ENCODE measurements at places on chromosomes 11 and 22. TPM values are rescaled to one million over a fixed set of nuclear protein-coding genes. Genes with fewer than 3 reads are reported as not detected.

Gene OR52N2
- not detected for total RNA-seq

Gene PRRG4
- not detected for total RNA-seq

Gene CYTH4
- 0.28 TPM for total RNA-seq

Gene PPFIBP2
- total RNA-seq = 9.4 TPM

Gene IRAG1
- 21.1 TPM for total RNA-seq

Gene IL17REL
- total RNA-seq = not detected

- peaks cover 7% of the 10 kb centered on the region for H3K27me3 ChIP-seq
- H3K4me1 ChIP-seq = no peaks in the 10 kb centered on the region
- H3K4me3 ChIP-seq = no peak overlapping the region
- DNase-seq = no peak
These were observed 10.9 kb upstream of the GAL start for GRCh38 chr11:68673306-68673945.

- DNase-seq = no peak
- H3K27ac ChIP-seq = no peak overlapping the region
- no peaks in the 10 kb centered on the region for H3K4me1 ChIP-seq
- H3K27me3 ChIP-seq = no peaks in the 10 kb centered on the region
- H3K4me3 ChIP-seq = no peak overlapping the region
These were observed 15.5 kb downstream of the TREH start for GRCh38 chr11:118663902-118664301.

GRCh38 chr11:115939731-115940421 is 435.7 kb upstream of the CADM1 start:
- H3K4me1 ChIP-seq = peaks cover 11% of the 10 kb centered on the region
- no peak for DNase-seq

GRCh38 chr11:121936370-121936769 is 179.6 kb downstream of the BLID start:
- H3K27me3 ChIP-seq = no peaks in the 10 kb centered on the region
- no peak overlapping the region for H3K4me3 ChIP-seq
- H3K36me3 ChIP-seq = no peaks in the 10 kb centered on the region
- H3K4me1 ChIP-seq = peaks cover 18% of the 10 kb centered on the region
- peak; percentile 54 for DNase-seq
- H3K27ac ChIP-seq = peak overlapping the region; percentile 38

GRCh38 chr11:57547854-57548377 is 10.5 kb downstream of the SMTNL1 start:
- H3K4me3 ChIP-seq = no peak overlapping the region
- DNase-seq = no peak
- no peaks in the 10 kb centered on the region for H3K4me1 ChIP-seq
- peaks cover 30% of the 10 kb centered on the region for H3K36me3 ChIP-seq

GRCh38 chr22:37564111-37564711 is 3.9 kb downstream of the CDC42EP1 start:
- no peaks in the 10 kb centered on the region for H3K27me3 ChIP-seq
- H3K4me3 ChIP-seq = no peak overlapping the region
- peak; percentile 49 for DNase-seq
- H3K36me3 ChIP-seq = peaks cover 43% of the 10 kb centered on the region
- peak overlapping the region; percentile 71 for H3K27ac ChIP-seq
- peaks cover 33% of the 10 kb centered on the region for H3K4me1 ChIP-seq

DNA sequence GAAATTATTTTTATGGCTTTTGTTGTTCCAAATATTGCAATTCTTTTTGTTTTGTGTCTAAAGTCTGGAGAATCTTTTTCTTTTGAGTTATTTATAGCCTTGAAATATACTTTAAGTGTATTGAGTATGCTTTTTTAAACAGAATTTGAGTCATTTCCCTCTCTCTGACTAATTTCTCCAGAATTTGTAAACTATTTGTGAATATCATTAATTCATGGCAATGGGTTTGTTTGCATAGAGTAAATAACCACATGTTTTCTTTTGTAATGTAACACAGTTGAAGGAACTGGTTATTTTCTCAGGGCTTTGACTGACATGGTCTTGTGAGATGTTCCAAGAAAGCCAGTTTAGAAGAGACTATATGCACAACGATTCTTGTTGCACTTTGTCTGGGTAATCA is 30.9 kb upstream of the MPEG1 start:
- H3K27ac ChIP-seq = no peak overlapping the region
- peak; percentile 46 for DNase-seq
- H3K4me3 ChIP-seq = no peak overlapping the region
- H3K4me1 ChIP-seq = peaks cover 2% of the 10 kb centered on the region
- H3K27me3 ChIP-seq = no peaks in the 10 kb centered on the region

GRCh38 chr11:61690706-61691379 is 10.7 kb downstream of the DAGLA start:
- no peak for DNase-seq
- H3K4me3 ChIP-seq = no peak overlapping the region
- peaks cover 2% of the 10 kb centered on the region for H3K4me1 ChIP-seq
- H3K27me3 ChIP-seq = peaks cover 28% of the 10 kb centered on the region

DNA sequence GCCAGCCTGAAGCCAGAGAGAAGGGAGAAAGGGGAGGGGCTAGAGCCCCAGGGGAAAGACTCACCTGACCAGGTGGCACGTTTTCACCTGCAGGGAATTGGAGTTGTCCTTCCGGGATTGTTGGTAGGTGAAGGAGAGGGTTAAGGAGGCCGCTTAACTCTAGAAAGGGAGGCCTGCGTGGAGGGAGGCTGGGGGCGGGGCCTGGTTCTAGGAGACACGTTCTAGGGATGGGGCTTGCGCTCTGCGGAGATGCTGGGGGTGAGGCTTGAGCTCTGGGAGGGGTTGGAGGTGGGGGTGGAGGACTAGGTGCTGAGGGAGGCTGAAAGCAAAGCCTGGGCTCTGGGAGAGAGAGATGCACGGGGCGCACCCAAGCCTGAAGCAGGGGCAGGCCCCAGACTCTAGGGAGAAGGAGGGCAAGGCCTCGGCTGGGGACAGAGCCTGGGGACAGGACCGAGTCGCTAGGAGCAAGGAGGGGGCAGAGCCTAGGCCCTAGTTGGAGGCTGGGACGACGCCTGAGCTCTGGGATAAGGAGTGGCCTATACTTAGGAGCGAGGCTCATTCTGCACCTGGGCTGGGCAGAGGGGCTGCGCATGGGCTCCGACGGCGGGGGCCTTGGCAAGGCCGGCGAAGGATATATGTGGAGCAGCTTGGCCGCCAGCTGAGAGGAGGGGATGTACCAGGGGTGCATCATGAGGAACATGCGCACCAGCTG is 2.4 kb downstream of the RASGRP2 start:
- no peak overlapping the region for H3K27ac ChIP-seq
- H3K36me3 ChIP-seq = no peaks in the 10 kb centered on the region
- peaks cover 79% of the 10 kb centered on the region for H3K27me3 ChIP-seq

DNA sequence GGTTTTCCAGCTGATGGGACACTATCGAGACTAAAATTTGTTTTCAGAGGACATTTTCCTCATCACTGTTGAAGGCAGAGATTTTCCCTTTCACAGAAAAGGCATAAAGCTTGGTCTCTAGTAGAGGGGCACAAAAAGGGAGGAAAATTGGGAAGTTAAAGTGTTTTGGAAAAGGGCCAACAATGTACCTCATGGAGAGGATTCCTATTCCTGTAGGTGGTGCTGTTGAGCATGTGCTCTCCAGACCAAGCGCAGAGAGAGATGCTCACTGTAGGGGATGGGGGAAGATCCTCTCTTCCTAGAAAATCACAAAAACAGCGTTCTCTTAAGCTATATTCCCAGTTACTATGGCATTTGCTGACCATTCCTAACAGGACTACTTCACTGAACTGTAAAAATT is 44.9 kb downstream of the OR4C46 start:
- H3K36me3 ChIP-seq = no peaks in the 10 kb centered on the region
- no peaks in the 10 kb centered on the region for H3K4me1 ChIP-seq
- H3K4me3 ChIP-seq = no peak overlapping the region
- no peaks in the 10 kb centered on the region for H3K27me3 ChIP-seq
- no peak overlapping the region for H3K27ac ChIP-seq
- no peak for DNase-seq

DNA sequence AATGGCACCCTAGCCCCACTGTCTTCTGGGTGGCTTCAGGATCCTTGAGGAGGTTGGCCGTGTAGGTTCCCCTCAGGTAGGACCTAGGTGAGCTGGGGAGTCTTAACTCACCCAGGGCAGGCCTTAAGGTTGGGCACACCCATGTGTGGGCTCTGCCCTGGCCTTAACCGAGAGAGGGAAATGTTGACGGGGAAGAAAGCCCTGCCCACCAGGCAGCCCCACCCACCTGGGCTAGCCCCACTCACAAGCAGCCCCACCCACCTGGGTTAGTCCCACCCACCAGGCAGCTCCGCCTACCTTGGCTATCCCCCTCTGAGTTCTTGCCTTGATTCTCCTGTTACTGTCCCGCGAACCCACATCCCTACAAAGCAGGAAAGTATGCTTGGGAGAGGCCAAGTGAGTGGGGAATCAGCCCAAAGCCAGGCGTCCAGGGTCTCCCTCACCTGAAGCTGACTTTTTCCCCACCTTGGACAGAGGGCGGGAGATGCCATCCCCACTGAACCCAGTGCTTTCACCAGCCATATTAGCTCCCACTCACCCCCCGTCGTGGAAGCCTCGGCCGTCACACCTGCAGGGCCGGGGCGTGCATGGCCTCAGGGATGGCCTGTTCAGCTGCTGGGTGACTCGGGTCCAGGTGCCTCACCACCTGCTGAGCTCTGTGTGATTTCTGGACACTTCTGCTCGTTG is at the start of gene MYEOV:
Gene MYEOV (plus strand): TSS at position 337 of the 687 bp plus-strand sequence. CDS start 1,200 bp downstream, outside the sequence.
- H3K27me3 ChIP-seq = no peaks in the 10 kb centered on the region
- H3K4me1 ChIP-seq = peaks cover 22% of the 10 kb centered on the region
- H3K4me3 ChIP-seq = no peak within 1 kb of the TSS

GRCh38 chr11:116481126-116481675 is 291.6 kb downstream of the BUD13 start:
- H3K36me3 ChIP-seq = no peaks in the 10 kb centered on the region
- no peaks in the 10 kb centered on the region for H3K27me3 ChIP-seq
- no peak overlapping the region for H3K27ac ChIP-seq
- no peaks in the 10 kb centered on the region for H3K4me1 ChIP-seq
- H3K4me3 ChIP-seq = no peak overlapping the region
- no peak for DNase-seq

GRCh38 chr11:2462986-2463765 is 18.4 kb downstream of the KCNQ1 start:
- peaks cover 45% of the 10 kb centered on the region for H3K27me3 ChIP-seq
- H3K4me1 ChIP-seq = no peaks in the 10 kb centered on the region
- no peak overlapping the region for H3K27ac ChIP-seq
- H3K36me3 ChIP-seq = no peaks in the 10 kb centered on the region

GRCh38 chr11:33753304-33753967 is 17.2 kb upstream of the CD59 start:
- H3K4me3 ChIP-seq = no peak overlapping the region
- H3K4me1 ChIP-seq = peaks cover 3% of the 10 kb centered on the region
- H3K36me3 ChIP-seq = peaks cover 8% of the 10 kb centered on the region
- DNase-seq = peak; percentile 88

GRCh38 chr11:119752946-119753345 is 23.9 kb upstream of the NECTIN1 start:
- no peaks in the 10 kb centered on the region for H3K36me3 ChIP-seq
- no peaks in the 10 kb centered on the region for H3K4me1 ChIP-seq
- H3K27ac ChIP-seq = no peak overlapping the region

DNA sequence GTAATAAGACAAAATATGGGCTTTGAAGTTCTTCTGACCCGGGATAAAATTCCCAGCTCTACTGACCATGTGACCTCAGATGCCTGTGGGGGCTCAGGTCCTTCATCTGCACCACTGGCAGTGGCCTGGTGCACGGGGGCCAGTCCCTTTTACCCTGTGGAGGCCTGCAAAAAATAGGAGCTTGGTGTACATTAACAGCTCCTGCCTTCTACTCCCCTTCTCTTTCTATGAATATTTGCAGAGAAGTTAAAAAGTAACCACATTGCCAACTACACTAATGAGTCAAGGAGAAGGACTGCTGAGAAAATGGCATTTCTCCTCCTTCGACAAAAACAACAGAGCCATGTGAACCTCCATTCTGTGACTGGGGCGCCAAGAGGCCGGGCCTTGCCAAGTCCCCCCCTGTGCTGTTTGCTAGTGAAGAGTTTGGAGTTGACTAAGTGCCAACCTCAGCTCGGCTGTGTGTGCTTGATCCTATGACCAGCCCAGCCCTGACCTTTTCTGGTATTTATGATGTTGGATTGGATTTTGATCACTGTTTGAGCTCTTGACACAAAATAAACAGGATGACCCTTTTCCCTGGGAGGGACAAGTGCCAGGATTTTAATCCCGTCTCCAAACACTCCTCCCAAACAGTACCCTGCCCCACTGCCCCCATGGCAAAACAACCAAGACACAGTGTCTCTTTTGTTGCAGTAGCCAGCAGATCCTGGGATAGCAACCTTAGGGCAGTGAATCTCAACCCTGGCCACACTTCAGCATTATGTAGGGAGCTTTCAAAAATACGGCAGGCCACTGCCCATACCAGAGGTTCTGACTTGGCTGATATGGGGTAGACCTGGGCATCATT is 380.1 kb downstream of the LARGE1 start:
- no peak overlapping the region for H3K4me3 ChIP-seq
- H3K4me1 ChIP-seq = peaks cover 3% of the 10 kb centered on the region
- H3K36me3 ChIP-seq = no peaks in the 10 kb centered on the region
- DNase-seq = peak; percentile 5
- H3K27me3 ChIP-seq = no peaks in the 10 kb centered on the region

DNA sequence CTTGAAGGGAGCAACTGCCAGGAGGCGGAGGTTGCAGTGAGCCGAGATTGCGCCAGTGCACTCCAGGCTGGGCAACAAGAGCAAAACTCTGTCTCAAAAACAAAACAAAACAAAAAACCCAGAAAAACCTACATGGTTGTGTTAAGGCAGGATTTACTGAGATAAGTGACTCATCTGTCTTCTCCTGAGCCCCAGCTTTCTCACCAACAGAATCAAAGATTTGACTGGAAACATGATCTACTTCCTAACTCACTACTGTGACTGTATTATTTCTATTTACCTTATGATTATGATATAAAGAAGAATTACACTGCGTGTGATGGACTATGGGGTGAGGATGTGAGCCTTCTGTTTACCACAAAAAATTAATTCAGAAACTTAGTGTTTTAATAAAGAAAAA is 21.8 kb downstream of the FAM118B start:
- no peak overlapping the region for H3K27ac ChIP-seq
- DNase-seq = peak; percentile 78
- peaks cover 4% of the 10 kb centered on the region for H3K36me3 ChIP-seq

DNA sequence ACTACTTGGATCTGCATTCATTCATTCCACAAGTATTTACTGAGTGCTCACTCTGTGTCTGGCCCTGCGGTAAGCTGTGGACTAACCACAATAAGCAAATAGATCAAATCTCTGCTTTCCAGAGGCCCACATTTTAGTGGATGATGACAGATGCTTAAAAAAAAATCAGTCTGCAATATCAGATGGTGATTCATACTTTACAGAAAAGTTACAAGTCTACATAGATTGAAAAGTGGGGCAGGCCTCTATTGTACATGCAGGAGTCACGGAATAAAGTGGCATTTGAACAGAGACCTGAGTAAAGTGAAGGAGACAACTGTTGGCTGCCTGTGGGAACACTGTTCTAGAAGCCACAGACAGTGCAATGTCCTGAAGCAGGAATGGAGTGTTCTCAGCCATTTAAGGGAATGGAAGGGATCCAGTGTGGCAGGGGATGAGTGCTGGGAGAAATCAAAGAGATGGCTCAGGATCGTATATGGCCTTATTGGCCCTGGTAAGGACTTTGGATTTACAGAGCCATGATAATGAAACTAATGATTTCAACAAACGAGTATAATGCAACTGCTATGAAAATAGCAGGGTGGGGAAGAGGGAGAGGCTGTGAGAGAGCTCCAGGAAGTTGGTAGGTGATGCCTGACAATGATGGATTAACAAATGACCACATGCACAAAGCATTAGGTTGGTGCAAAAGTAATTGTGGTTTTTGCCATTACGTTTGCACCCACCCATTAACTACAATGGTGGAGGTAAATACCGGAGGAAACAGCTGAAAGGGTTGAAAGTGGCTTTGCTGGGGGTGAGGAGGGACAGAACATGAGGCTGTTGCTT is 31.1 kb downstream of the TMEM45B start:
- H3K4me1 ChIP-seq = peaks cover 8% of the 10 kb centered on the region
- no peak overlapping the region for H3K4me3 ChIP-seq
- DNase-seq = peak; percentile 92

Measured in IMR-90 (cell line).